ENCODE measurements at places on chromosomes 2 and 18.
A peak's percentile ranks its signal among the peaks of the same experiment; 100 is the strongest.

DNA sequence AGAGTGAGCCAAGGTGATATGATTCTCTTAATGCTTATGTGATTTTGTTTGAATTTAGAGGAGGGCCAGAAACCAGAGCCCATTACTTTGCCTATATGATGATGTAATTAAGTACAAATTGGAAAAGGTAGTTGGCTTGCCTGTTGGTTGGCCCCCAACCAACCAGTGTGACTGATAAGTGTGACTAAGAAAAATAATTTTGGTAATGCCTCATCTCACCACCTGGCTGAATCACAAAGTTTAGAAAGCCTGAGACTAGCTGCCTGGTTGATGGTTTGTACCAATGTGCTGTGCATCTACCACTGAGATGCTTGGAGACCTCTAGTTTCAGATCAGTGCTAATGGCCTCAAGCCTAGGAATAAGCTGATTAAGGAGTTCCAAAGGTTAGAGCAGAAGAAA is 338.7 kb downstream of the CDH2 start:
- H3K36me3 ChIP-seq, result no peaks in the 10 kb centered on the region
- H3K27ac ChIP-seq, result no peak overlapping the region
- no peaks in the 10 kb centered on the region for H3K4me1 ChIP-seq
- no peak for DNase-seq
- H3K4me3 ChIP-seq, result no peak overlapping the region

DNA sequence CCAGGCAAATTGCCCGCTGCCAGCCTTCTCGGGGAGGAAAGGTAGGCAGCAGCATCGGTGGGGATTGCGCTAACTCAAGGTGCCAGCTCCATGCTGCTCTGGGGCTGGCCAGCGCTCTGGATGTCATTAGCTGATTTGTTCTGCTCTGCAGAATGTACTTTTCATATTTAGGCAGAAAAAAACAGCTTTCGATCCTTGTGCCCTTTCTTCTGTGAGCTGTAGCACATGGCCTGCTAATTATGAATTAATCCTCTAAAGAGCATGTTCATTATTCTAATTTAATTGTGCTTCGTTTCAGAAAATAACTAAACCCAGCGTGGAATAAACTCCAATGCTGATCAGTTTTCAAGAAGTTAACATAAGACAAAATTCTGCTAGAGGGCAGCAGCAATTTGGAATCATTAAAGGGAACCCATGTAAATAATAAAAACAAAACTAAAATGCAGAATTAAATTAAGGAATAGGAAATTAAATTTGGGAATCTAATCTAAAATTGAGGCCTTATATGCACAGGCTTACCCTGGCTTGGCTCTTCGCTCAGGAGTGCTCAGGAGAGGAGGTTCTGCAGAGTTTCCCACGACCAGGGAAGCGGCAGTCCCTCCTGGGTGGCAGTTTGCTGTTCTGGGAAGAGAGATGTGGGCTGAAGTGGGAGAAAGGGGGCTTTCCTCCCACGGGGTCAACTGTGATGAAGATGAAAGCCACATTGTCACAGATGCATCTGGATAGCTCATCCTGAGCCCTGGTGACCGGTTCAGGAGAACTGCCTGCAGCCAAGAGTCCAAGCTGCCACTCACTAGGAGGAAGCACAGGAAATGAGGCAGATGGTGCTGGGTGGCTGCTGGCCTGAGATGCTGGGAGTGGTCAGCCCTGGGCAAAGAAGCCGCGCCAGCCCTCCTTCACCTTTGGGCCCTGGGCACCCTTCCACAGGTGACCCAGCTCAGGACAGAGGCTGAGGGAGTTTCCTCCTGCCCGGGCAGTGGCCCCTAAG is 93.2 kb upstream of the PKDCC start:
- peaks cover 2% of the 10 kb centered on the region for H3K4me1 ChIP-seq
- DNase-seq, result no peak
- no peak overlapping the region for H3K4me3 ChIP-seq

- H3K27me3 ChIP-seq, result no peaks in the 10 kb centered on the region
- no peak overlapping the region for H3K4me3 ChIP-seq
- DNase-seq, result no peak
- H3K36me3 ChIP-seq, result peaks cover 8% of the 10 kb centered on the region
- no peaks in the 10 kb centered on the region for H3K4me1 ChIP-seq
Observed at GRCh38 chr18:58375051-58375450, 253.8 kb downstream of the ALPK2 start.

DNA sequence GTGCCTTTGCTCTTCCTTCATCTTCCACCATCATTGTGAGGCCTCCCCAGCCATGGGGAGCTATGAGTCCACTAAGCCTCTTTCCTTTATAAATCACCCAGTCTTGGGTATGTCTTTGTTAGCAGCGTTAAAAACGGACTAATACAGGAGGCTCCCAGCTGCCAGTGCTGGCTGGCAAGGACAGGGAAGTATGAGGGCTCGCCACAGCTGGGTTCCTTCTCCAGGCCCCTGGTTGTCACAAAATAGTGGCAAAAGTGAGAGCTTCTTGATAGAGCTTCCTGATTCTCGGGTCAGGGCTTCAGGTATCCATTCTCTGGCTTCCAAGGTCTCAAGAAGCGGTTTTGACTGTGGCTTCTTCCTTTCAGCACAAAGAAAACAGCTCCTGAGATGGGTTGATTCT is 85.0 kb downstream of the ZNF516 start:
- no peak for DNase-seq
- H3K4me1 ChIP-seq, result no peaks in the 10 kb centered on the region
- no peaks in the 10 kb centered on the region for H3K27me3 ChIP-seq
- H3K36me3 ChIP-seq, result peaks cover 5% of the 10 kb centered on the region
- no peak overlapping the region for H3K4me3 ChIP-seq
- H3K27ac ChIP-seq, result no peak overlapping the region

- no peaks in the 10 kb centered on the region for H3K36me3 ChIP-seq
- H3K27me3 ChIP-seq, result no peaks in the 10 kb centered on the region
- no peak overlapping the region for H3K4me3 ChIP-seq
Observed at GRCh38 chr2:217371781-217372213, 511.9 kb upstream of the TNP1 start.

GRCh38 chr18:3791238-3791637 is 341.3 kb downstream of the TGIF1 start:
- H3K27me3 ChIP-seq, result no peaks in the 10 kb centered on the region
- H3K36me3 ChIP-seq, result no peaks in the 10 kb centered on the region
- H3K27ac ChIP-seq, result no peak overlapping the region

GRCh38 chr2:64998658-64999061 is 9.5 kb downstream of the SLC1A4 start:
- peak; percentile 10 for DNase-seq
- H3K4me1 ChIP-seq, result peaks cover 5% of the 10 kb centered on the region
- H3K36me3 ChIP-seq, result no peaks in the 10 kb centered on the region
- H3K4me3 ChIP-seq, result no peak overlapping the region
- H3K27ac ChIP-seq, result peak overlapping the region; percentile 7
- no peaks in the 10 kb centered on the region for H3K27me3 ChIP-seq

DNA sequence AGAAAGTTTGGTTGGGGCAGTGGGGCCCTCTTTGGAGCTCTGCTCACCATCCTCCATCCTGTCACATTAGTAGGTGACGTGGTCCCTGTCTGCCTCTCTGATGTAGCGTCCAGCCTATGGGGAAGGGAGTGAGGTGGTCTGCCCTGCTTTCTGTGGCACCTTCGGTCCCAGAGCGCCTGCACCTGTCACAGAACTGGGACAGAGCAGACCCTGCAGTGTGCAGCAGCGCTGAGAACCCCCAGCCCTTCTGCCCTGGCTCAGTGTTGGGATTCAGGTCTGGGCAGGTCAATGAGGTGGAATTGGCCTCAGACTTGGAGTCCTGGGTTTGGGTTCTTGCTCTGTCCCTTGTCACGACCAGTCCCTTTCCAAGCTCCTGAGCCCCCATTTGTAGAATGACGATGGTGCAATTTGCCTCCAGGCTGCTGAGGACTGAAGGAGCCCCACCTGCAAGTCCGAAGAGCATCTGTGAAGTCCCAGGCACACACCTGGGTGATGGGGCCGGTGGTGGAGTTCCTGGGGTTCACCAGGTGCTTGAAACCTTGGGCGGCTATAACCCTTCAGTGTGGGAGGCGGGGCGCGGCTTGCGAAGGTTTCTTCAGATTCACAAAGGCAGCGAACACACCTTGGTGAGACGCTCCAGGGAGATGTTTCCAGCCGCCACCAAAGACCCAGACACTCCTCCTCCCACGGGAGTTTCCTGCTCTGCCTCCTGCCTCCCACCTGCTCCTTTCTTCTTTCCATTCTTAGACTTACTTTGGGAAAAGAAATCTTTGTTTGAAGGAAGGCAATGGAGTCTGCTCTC is 265.4 kb upstream of the HDAC4 start:
- DNase-seq, result no peak
- no peak overlapping the region for H3K4me3 ChIP-seq
- H3K27me3 ChIP-seq, result peaks cover 4% of the 10 kb centered on the region
- no peak overlapping the region for H3K27ac ChIP-seq

GRCh38 chr2:241187101-241187917 is 1.2 kb upstream of the ANO7 start:
- H3K4me1 ChIP-seq, result no peaks in the 10 kb centered on the region
- peaks cover 4% of the 10 kb centered on the region for H3K36me3 ChIP-seq
- no peak overlapping the region for H3K27ac ChIP-seq

DNA sequence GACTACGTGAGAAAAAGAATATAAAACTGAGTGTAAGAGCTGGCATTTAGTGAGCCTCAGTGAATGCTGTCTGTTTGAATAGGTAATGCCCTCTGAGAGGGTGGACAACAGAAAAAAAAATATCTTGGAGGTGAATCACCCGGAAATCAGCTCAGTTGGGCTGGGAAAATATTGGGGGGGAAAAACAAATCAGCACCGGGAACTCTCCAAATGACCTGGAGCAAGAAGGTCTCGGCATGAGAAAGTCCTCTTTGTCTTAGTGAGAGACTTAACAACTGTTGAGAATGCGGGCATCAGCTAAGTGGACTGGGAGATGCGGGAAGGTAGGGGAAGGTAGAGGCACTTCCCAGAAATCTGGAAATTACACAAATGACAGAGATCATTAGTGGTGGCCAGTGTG is 109.4 kb upstream of the POU3F3 start:
- no peak overlapping the region for H3K27ac ChIP-seq
- H3K4me1 ChIP-seq, result no peaks in the 10 kb centered on the region
- H3K36me3 ChIP-seq, result no peaks in the 10 kb centered on the region
- no peaks in the 10 kb centered on the region for H3K27me3 ChIP-seq

DNA sequence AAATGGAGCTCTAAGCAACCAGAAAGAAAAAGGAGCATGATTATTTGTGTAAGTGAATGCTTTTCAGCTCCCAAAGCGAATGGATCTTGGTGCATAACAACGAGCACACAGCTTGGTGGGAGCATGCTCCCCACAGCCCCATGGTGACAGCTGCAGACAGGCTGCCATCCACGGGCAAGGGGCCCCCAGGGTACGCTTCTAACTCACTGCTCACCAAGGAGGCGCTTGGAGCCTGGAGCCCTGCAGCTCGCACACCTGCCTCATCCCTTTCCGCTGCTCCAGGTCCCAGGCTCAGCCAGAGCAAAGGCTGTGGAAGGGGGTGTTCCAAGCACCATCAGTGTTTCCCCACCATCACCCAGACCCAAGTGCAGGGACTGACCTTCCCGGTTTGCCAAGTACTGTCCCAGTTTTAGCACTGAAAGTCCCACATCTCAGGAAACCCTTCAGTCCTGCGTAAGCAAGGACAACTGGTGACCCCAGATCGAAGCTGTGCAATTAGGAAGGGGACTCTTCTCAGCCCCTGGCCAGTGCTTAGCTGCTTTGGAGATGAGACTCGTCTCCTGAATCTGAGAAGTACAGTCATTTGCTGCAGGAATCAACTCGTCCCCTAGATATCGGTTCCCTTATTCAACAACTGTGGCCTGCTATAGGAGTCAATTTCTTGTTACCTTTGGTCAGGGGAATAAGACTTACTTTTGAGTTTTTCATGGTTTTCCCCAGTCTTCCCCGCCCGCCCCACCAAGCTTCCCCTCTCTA is 50.0 kb upstream of the ATG16L1 start:
- no peak overlapping the region for H3K27ac ChIP-seq
- no peaks in the 10 kb centered on the region for H3K27me3 ChIP-seq
- DNase-seq, result no peak
- no peaks in the 10 kb centered on the region for H3K4me1 ChIP-seq
- no peak overlapping the region for H3K4me3 ChIP-seq

DNA sequence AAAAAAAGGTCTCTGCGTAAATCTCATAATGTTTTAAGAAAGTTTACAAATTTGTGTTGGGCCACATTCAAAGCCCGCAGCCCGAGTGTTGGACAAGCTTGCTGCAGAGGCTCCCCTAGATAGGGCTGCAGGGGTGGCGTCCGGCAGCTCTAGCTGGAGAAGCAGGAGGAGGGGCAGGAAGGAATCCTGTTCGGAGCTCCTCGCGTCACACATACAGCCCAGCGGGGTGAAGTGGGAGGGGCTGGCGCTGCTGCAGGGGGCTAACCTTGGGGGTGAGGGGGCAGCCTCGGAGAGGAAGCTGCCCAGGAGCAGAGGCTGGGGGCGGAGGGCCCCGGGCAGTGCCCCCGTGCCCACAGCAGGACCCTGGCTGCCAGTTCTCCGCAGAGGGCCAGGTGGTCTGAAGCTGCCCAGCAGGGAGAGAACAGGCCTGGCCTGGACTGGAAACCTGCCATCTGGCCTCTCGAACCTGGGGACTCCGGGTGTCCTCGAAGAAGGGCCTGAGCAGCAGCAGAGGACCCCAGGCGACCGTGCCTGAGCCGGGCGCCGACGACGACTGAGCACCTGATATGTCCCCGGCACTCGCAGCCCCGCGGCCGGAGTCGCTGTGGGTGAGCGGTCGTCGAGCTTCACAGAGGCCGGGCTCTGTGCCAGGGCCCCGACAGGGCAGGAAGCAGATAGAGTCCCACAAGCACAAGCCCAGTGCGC is 2.6 kb upstream of the GPR35 start:
- no peaks in the 10 kb centered on the region for H3K4me1 ChIP-seq
- DNase-seq, result peak; percentile 69
- no peaks in the 10 kb centered on the region for H3K27me3 ChIP-seq
- H3K27ac ChIP-seq, result no peak overlapping the region
- no peaks in the 10 kb centered on the region for H3K36me3 ChIP-seq
- no peak overlapping the region for H3K4me3 ChIP-seq

All from lung (tissue), 17 donors.